ENCODE measurements at places on chromosomes 13 and 19. TPM values are rescaled to one million over a fixed set of nuclear protein-coding genes. Genes with fewer than 3 reads are reported as not detected.
A peak's percentile ranks its signal among the peaks of the same experiment; 100 is the strongest.

- no peak for DNase-seq
These were observed 40.2 kb downstream of the RAB20 start for GRCh38 chr13:110521296-110521680.

DNA sequence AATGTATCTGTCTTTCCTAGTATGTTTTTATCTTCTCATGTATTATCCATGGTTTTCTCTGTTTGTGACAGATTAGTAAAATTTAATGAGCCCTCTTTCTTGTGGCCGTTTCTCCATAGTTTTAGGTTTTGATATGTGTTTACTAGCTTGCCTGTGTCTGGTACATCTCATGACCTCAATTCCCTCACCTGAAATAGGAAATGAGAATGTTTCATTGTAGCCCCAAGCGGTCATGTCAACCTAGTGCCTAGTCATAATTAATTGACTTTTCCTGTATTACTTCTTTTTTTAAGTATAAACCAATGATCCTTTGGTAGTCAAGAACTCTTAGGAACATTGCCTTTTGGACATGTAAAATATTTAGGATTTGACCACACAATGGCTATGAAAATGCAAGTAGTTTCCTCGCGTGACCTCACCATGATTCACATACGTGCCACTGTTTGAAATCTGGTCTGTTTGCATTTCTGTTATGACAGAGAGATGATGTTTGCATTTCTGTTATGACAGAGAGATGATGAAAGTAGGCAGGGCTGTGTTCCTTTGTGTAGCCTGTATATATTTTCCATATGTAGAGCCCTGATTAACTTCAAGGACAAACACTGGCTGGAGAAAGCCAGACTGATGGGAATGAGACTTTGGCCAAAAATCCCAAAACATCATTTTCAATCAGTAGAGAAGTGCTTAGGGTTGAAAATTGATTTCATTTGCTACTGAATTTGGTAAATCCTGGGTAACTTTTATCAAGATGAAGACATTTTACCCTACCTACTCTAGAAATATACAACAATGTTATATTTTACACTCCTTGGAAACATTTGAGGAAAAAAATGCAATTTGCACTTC, 104.8 kb downstream of the TNFRSF19 start:
- DNase-seq: no peak

DNA sequence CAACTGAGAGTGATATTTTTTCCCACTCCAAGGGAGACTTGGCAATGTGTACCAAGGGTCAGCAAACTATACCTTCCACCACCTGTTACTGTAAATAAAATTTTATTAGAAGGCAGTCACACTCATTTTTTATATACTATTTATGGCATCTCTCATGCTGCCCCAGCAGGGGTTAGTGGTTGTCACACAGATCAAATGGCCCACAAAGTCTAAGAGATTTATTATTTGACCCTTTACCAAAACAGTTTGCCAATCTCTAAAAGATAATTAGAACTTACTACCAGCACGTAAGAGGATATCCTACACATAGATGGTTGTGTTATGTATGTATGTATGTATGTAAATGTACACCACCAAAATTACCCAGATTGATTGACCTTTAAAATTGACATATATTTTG, 185.1 kb downstream of the PRR20E start:
- DNase-seq: no peak

DNA sequence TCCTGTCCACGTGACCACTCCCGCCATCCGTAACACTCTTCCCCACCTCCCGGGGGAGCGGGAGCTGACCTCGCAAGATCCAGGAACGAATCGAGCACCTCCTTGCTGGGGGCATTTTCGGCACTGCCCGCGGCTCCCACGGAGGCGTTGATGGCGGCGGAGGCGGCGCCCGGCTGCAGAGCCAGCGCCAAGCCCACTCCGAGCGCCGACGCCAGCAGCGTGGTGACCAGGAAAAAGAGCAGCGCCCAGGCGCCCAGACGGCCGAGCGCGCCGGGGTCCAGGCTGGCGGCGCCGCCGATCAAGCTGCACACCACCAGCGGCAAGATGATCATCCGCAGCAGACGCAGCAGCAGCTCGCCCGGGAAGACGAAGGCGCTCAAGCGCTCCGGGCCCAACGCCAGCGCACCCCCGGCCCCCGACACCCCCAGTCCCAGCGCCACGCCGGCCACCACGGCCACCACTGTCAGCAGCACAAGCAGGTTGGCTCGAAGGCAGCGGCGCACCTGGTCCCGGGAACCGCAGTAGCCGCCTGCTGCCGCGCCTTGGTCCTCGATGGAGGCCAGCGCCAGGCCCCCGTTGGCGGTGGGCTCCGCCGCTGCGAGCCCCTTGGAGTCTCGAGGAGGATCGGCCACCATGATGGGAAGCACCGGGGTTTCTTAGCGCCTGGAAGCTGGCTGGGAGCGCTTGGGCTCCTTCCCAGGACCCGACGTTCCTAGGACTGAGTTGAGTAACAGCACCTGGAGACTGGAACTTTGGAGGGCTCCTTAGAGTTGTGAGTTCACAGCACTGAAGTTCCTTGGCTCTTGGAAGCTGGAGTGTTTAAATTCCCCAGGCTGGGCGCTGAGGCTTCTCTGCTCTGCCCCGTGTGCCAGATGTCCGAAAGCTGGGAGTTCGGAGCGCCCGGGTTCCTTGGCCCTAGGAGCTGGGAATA, 798 bp downstream of the SLC1A5 start:
- peak; percentile 51 for DNase-seq

GRCh38 chr19:38812009-38812840, 520 bp downstream of the LGALS4 start:
- DNase-seq: no peak

DNA sequence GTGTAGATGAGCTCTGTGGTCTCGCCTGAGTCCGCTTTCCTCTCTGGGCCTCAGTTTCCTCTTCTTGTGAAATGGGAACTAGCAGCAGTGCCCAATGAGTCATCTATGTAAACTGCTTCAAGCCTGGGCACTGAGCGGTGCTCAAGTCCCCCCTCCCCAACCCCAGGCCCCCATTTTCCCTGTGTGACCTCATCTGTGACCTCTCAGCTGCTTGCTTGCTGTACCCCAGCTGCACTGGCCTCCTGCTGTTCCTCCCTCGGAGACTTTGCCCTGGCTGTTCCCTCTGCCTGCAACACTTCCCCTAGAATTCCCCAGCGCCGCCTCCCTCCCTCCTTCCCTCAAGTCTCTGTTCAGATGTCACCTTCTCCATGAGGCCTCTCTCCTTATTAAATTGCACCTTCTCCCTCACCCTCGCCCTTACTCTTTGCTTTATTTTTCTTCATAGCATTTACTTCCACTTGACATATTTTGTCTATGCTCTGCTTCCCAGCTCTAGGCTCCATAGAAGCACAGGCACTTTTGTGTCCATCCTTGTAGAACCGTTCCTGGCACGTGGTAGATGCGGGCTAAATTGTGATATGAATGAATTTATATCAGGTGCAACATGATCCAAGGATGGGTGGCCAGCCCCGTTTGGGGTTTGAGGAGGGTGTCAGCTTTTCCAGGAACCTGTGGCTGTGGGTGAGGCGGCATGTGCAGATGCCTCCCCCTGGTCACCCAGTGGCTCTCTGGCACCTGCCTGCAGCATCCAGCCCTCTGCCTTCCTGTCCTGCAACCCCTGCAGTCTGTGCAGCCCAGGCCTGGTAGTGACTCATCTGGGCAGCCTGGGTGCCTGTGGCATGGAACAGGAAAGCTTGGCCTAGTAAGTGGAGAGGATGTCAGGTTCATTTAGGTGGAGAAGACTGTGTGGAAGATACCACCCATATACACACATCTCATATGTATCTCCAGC, 26.3 kb downstream of the SIPA1L3 start:
- peak; percentile 60 for DNase-seq

- DNase-seq: no peak
These were observed 626.5 kb downstream of the UQCRFS1 start for GRCh38 chr19:28586474-28586873.

SYNGR4 gene
- not detected for total RNA-seq

FFAR2 gene
- not detected for total RNA-seq

STXBP2 gene
- total RNA-seq: 29.8 TPM

ZNF728 gene
- total RNA-seq: not detected

All from lung microvascular endothelial cell (primary cell).